Stomach (tissue), 19 donors: ENCODE measurements at places on chromosomes 3 and 15.

GRCh38 chr15:78481917-78482316, 25.5 kb upstream of the HYKK start:
- H3K27me3 ChIP-seq, result no peaks in the 10 kb centered on the region
- no peaks in the 10 kb centered on the region for H3K4me1 ChIP-seq
- no peak for DNase-seq
- no peak overlapping the region for H3K27ac ChIP-seq
- H3K4me3 ChIP-seq, result no peak overlapping the region
- peaks cover 95% of the 10 kb centered on the region for H3K36me3 ChIP-seq

DNA sequence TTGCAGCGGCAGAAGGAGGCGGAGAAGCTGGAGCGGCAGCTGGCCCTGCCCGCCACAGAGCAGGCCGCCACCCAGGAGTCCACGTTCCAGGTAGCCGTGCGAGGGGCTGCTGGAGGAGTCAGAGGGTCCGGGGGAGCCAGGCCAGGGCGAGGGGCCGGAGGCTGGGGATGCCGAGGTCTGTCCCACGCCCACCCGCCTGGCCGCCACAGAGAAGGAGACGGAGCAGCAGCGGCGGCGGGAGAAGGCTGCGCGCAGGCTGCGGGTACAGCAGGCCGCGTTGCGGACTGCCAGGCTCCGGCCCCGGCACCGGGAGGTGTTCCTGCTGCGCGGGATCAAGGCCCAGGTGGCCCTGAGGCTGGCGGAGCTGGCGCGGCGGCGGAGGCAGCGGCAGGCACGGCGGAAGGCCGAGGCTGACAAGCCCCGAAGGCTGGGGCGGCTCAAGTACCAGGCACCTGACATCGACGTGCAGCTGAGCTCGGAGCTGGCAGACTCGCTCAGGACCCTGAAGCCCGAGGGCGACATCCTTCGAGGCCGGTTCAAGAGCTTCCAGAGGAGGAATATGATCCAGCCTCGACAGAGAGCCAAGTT, 625.0 kb downstream of the MCTP2 start:
- no peak for DNase-seq
- no peaks in the 10 kb centered on the region for H3K27me3 ChIP-seq
- H3K4me3 ChIP-seq, result no peak overlapping the region
- no peak overlapping the region for H3K27ac ChIP-seq

GRCh38 chr3:6717026-6717943, 143.6 kb upstream of the GRM7 start:
- H3K36me3 ChIP-seq, result no peaks in the 10 kb centered on the region
- no peaks in the 10 kb centered on the region for H3K27me3 ChIP-seq
- no peak for DNase-seq
- H3K27ac ChIP-seq, result no peak overlapping the region

DNA sequence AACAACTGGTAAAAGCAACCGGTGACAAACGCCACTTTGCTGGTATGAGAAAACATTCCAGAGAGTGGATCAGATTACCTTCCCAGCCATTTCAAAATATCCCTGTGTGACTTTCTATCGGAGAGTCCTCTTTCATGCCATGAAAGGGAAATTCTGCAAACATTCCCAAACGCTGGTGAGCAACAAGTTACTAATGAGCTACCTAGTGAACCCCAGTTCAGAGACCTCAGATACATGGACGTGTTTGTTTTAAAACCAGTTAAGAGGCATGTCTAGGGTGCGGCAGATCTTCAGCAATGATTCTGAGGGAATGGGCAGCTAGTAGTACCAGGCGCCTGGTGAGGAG, 418.2 kb upstream of the NR2F2 start:
- no peak for DNase-seq
- no peak overlapping the region for H3K27ac ChIP-seq
- no peaks in the 10 kb centered on the region for H3K27me3 ChIP-seq
- peaks cover 4% of the 10 kb centered on the region for H3K4me1 ChIP-seq
- H3K4me3 ChIP-seq, result no peak overlapping the region

DNA sequence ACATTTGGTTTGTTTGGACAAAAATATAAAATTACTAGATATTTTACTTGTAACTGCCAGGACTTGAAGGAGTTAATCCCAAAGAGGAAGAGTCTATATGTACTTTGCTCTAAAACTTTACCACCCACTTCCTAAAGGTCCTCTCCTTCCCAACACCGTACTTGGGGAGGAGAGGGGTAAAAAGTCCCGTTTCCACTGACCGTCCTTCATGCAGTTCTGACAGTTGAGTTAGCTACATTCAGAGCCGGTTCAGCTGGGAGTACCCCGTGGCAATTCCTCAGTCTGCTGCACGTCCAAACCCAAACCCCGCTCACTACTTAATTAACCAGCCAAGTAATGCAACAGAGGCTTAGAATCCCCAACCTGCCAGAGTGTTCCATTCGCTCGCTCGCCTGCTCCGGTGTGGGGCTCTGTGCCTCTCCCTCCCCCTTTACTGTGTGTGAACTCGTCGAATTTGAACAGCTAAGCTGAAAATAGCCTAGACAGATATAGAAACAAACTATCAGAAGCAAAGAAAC, 519.7 kb downstream of the FOXP1 start:
- DNase-seq, result no peak
- H3K4me3 ChIP-seq, result peak overlapping the region; percentile 66
- peak overlapping the region; percentile 95 for H3K27ac ChIP-seq
- H3K4me1 ChIP-seq, result peaks cover 75% of the 10 kb centered on the region

GRCh38 chr3:49566312-49566711, 12.0 kb downstream of the BSN start:
- H3K4me1 ChIP-seq, result no peaks in the 10 kb centered on the region
- H3K4me3 ChIP-seq, result no peak overlapping the region
- DNase-seq, result no peak
- no peaks in the 10 kb centered on the region for H3K36me3 ChIP-seq
- H3K27ac ChIP-seq, result no peak overlapping the region

GRCh38 chr3:134353171-134353825, 20.9 kb downstream of the AMOTL2 start:
- no peaks in the 10 kb centered on the region for H3K27me3 ChIP-seq
- H3K4me3 ChIP-seq, result no peak overlapping the region
- no peak for DNase-seq
- H3K4me1 ChIP-seq, result peaks cover 72% of the 10 kb centered on the region
- peak overlapping the region; percentile 79 for H3K27ac ChIP-seq
- H3K36me3 ChIP-seq, result peaks cover 23% of the 10 kb centered on the region

- peaks cover 6% of the 10 kb centered on the region for H3K4me1 ChIP-seq
- H3K27ac ChIP-seq, result no peak overlapping the region
- no peaks in the 10 kb centered on the region for H3K27me3 ChIP-seq
- no peaks in the 10 kb centered on the region for H3K36me3 ChIP-seq
Measured at GRCh38 chr3:64260431-64260830, 35.2 kb upstream of the PRICKLE2 start.

DNA sequence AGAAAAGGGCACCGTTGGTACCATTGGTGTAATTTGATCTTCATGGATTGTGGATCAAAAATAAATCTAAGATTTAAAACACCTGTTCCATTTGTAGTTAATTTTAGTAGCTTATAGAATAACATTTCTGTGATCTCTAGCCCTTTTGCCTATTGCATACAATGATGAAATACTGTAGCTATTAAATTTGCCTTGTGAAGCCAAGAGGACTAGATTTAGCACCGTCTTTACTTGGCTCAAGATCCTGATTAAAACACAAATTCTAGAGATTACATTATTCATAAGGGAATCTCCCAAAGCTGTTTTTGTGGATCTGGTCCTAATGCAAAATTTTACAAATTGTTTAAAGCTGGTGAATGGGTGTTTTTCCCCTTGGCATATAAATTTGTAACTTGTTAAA, 8.2 kb downstream of the TBC1D23 start:
- H3K4me3 ChIP-seq, result no peak overlapping the region
- no peak overlapping the region for H3K27ac ChIP-seq
- H3K36me3 ChIP-seq, result no peaks in the 10 kb centered on the region
- no peaks in the 10 kb centered on the region for H3K27me3 ChIP-seq
- H3K4me1 ChIP-seq, result peaks cover 9% of the 10 kb centered on the region

DNA sequence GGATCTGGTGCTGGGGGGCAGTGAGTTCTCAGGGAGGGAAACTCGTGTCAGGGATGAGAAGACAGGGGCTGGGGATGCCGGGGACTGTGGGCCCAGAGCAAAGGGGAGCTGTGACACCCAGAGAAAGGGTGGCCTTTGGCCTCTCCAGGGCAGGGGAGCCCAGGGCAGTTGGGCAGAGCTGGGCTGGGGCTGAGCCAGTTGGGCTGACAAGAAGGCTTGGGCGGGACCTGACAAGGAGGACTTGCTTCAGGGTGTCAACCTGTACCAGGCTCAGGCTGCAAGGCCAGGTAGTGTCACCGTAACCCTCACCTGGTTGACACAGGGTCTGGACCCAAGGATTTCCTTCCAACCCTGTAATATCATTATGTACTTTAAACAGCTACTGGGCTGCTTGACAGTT, 13.2 kb upstream of the ANPEP start:
- H3K27me3 ChIP-seq, result peaks cover under 1% of the 10 kb centered on the region
- DNase-seq, result no peak
- peak overlapping the region; percentile 62 for H3K27ac ChIP-seq

GRCh38 chr3:25856902-25857518, 67.1 kb downstream of the OXSM start:
- no peaks in the 10 kb centered on the region for H3K27me3 ChIP-seq
- no peak for DNase-seq

GRCh38 chr3:183188895-183189462, 26.4 kb upstream of the LAMP3 start:
- H3K36me3 ChIP-seq, result no peaks in the 10 kb centered on the region
- H3K4me1 ChIP-seq, result peaks cover 11% of the 10 kb centered on the region
- H3K27me3 ChIP-seq, result no peaks in the 10 kb centered on the region
- H3K4me3 ChIP-seq, result no peak overlapping the region

DNA sequence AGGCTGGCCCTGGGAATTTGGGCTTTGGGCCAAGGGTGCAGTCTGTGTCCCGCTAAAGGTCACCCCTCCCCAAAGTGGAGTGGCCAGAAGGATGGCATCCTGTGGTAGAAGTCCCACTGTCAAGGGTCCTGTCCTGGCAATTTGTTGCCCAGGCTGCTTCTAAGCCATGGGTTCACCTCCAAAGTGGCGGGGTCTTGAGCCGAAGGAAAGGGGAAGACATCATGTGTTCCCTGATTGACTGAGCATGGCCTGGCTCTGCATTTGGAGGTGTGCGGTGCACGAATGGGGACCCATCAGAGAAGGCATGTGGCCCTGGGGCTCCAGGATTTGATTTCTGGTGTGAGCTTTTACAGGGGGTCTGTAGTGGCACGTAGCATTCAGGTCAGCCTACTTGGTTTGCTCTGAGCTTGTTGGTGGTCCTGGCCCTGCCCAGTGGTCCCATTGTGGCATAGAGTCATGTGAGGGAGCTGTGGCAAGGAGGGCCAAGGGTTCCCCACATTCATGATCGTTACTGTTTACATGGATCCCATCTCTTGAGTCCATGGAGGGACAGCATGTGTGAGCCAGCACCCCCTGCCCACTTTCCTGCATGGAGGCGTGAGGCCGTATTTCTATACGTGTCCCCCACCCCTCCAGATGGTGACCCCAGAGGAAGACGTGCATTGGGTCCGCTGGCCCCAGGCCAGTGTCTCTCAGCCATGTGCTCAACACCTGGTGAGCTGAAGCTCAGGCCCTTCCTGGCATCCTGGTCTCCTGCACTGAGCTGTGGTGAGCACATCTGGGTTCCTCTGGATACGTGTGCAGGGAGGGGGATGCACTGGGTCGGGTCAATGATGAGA, 225.1 kb downstream of the SNRPN start:
- no peaks in the 10 kb centered on the region for H3K4me1 ChIP-seq
- H3K4me3 ChIP-seq, result no peak overlapping the region
- no peaks in the 10 kb centered on the region for H3K27me3 ChIP-seq
- H3K36me3 ChIP-seq, result no peaks in the 10 kb centered on the region

DNA sequence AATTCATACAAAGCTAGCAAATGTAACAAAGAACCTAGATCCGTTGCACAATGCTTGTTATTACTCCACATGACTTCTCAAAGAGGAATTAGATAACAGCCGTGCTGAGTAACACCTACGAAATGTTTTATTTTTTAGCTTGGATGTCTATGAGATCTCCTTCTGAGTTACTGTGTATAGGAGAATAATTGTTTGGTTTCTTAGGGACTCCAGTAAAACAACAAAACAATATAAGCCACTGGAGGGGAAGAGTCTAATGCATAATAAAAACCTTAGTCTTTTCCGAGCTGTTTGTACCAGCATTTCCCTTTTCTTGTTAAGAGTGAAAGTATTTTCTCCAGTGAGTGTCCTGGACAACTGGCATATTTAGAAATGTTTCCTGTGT, 15.6 kb downstream of the SNAP23 start:
- peak overlapping the region; percentile 19 for H3K27ac ChIP-seq
- H3K36me3 ChIP-seq, result peaks cover 36% of the 10 kb centered on the region
- no peak for DNase-seq
